ENCODE measurements at places on chromosomes 3 and 15.

- no peak for DNase-seq
These were observed 186.8 kb upstream of the CHRNA7 start for GRCh38 chr15:31843426-31844055.

GRCh38 chr3:118536764-118537163 is 497.9 kb downstream of the IGSF11 start:
- DNase-seq = no peak

DNA sequence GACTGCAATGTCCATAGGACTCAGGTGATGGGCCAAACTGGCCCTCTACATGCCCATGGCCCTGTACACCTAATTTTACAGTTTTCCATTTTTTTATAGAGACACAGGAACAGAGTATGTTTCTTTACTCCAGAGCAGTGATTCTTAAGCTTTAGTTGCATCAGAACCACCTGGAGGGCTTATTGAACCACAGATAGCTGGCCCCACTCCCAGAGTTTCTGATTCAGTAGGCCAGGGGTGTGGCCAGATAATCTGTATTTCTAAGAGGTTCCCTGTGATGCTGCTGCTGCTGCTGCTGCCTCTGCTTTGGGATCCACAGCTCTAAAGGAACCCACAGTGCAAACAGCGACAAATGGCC is 5.1 kb downstream of the RBP1 start:
- DNase-seq = peak; percentile 66

DNA sequence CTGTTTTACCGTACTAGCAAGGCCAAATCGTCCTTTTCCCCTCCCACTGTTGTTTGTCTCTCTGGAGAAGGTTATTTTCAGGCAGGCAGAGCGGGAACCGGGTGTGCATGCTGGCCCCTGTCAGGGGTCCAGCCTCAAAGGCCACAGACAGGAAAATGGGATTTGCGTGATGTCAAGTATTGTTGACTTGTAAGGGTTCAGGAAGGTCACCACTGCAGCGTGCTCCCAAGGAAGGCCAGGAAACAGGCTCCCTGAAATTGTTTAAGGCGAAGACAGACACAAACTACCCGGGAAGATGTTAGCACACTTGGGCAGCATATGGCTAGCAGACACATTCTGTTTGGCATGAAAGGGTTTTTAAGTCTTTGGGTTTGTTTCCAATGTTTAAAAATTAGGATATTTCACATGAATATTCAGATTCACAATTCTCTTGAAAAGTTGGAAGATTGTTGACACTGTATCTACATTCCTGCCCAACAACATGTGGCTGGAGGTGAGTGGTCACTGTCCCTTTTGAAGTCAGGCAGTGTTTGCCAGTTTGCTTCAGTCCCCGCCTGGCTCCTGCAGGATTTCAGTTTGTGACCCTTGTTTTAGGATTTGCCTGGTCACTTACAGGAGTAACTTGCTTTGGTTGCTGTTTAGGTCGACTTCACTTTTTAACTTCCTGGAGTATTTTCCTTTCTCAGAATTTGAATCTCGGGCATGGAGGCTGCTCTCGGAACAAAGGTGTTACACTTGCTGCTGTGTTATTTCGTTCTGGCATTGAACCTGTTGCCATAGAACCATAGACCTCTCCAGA is 90.4 kb downstream of the BDH1 start:
- DNase-seq = no peak

GRCh38 chr15:52509500-52510245 is 19.0 kb downstream of the MYO5A start:
- DNase-seq = no peak

- DNase-seq = no peak
These were observed 340.7 kb downstream of the RAP2B start for GRCh38 chr3:153502682-153503081.

DNA sequence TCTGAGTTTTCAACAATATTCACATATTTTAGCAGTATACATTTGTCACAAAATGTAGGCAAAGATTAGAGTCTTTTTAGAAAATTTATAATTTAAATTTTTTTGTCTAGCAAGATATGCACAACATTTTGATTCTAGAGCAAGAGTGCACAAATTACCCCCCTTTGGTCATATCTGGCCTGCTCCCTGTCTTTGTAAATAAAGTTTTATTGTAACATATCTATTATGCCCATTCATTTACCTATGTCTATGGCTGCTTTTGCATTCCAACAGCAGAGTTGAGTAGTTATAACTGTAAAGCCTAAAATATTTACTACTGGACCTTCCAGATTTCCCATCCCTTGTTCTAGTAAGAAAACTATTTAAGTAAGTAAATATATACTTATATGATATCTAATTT is 430.7 kb downstream of the EDEM1 start:
- no peak for DNase-seq

DNA sequence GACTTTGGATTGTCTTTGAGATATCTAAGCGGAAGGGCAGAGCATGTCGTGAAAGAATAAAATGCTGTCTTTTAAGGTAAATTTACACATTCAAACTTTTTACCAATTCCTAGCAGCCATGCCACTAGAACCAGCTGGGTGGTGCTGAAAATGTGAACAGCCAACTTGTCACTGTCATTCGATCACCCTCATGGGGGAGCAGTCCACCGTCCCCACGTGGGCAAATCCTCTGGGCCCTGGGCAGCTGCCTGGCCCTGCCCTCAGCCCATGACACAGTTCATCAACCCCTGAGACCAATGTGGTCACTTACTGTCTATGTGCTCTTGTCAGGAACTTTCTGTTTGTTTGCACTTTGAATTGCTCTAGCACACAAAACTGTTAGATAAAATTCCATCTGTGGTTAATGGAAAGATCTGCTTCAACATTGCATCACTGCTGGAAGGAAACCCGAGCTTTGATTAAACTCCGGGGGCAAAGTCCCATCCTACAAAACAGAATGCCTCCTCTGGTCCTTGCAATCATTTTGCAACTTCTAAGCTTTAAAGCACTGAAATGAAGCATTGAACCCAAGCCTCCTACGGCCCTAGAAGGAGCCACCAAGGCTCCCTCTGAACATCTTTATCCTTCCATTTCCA is 50.1 kb downstream of the PCSK6 start:
- no peak for DNase-seq

DNA sequence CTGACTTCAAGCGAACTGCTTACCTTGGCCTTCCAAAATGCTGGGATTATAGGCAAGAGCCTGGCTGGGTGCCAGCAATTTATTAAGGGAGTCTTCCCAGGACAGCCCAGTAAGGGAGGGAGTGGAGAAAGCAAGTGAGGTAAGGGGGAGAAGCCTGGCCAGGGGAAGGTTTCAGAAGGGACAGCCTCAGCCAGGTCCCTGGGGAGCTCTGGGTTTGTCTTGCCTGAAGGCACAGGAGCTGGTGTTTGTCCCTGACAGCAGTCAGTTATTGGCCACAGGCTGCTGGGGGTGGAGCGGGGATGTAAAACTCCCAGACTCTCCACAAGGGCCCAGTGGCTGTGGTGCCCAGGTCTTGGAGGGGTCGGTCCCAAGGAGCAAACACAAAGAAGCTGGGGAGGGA is 33.0 kb upstream of the CDCP1 start:
- DNase-seq = peak; percentile 26

DNA sequence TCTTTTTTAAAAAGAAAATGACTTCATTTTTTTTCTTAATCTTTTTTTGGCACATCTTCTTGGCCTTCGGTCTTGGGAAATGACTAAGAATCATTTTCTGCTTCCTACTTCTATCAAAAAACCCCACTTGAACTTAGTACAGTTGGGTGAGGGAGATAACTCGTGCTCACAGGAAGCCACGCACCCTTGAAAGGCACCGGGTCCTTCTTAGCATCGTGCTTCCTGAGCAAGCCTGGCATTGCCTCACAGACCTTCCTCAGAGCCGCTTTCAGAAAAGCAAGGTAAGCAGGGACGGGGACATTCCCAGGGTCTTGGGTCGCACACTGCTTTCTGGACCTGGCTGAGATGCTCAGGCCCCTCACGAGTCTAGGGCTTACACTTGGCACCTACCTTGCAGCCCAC is at the start of gene CCR4:
Gene CCR4, plus strand, starts transcription at position 235 of the 402 bp plus-strand sequence. CDS start 1,779 bp downstream, outside the sequence.
- no peak for DNase-seq

GRCh38 chr3:95567346-95567745 is 1247.0 kb upstream of the EPHA6 start:
- DNase-seq = no peak

DNA sequence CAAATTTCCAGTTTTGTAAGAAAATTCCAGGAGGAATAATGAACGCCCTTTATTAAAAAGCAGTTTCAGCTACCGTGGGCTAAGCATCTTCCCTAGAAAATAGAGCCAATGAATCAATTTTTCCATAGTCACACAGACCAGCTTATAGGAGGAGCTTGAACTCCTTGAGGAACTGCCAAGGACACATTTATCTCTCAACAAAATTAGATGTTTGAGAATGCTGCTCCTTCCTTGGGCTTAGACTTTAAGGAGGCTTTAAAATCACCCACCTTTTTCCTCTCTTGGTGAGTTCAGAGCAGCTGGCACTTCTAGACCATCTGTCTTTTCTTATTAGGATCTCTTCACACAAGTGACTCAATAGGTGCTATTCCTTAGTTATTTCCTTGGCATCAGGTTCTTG is 588.0 kb downstream of the SQOR start:
- DNase-seq = no peak

DNA sequence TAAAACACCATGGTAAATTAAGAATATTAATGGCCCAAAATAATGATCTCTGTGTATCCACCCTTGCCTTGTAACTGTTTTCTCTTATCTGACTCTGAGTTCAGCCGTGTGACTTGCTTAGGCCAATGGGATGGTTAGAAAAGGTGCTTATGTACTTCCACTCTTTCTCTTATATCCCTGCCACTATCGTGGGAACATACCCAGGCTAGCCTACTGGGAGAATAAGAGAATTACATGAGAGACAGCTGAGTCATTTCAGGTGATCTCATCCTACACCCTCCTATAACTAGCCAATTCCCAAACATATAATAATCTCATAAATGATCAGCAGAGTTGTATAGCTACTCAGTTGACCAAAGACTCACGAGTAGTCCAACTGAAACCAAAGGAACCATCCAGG is 98.3 kb upstream of the ABI3BP start:
- no peak for DNase-seq

DNA sequence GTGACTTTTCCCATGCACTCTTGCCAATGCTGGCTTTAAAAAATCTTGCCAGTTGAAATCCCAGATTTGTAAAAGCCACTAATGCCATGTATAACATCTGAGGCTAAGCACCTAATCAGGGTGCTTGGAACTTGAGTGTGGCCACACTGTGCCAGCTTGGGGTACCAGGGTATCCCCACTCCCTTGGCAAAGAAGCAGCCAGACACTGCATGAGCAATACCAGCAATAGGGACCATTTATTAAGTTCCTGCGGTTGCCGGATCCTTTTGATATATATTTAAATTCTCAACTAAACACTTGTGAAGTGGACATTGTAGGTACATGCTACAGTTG is 2.2 kb upstream of the RHCG start:
- DNase-seq = no peak

DNA sequence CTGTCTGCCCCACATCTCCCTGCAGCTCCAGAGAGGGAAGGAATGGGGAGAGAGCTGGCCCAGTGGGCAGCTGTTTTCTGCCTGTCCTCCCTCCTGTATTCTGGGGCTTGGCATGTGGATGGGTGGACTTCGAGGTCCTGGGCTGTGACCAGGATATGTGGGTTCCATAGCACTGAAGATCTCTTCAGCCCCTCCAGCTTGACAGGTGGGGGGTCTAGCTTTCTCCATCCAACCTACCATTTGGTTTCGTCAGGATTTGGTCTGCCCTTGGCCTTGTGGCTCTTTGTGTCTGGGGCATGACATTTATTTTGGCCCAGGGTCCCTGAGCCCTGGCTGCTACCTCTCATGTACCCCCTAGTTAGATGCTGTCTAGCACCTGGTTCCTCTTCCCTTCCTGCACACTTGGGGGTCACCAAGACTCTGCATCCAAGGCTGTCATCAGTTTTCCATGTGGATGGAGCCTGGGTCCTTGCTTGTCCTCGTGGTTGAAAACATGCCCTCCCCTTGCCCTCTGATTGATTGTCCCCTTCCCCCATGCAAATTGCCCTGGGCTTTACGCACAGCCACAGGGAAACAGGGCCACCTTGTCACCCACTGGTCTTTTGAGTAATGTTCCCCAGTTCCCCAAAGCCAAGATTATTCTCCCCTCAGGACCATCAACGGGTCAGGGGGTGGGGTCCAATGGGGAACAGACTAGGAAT is 3.2 kb downstream of the EPHB3 start:
- no peak for DNase-seq

DNA sequence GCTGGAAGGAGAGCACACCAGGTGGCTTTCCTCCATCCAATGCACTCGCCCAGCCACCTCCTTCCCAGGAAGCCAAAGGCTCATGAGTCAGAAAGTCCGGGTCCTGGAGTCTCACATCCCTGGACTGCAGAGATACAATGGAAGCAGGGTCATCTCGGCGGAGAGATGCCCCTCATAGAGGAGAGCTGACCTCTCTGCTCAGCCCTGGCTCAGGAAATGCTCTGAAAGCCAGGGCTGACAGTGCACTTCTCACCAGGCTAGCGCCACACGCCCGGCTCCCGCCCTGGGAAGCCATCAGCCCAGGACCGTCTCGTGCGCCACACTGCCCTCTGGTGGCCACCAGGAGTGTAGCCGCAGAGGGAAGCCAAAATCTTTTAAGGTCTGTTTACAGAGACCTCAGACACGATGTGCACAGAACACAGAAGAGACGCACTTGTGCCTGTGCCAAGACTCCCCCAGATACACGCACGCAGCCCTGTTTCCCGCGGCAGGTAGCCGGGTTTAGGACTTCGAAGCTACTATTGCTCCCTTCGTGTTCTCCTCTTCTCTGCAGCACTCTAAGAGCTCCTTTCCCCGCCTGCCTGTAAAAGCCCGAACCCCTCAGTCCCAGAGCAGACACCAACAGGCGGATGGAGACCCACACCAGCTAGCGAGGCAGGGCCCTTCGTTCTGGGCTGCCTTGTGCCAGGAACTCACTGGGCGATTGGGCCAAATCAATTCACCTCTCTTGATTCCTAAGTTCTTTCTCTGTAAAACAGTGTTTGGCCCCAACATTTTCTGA is 9.7 kb downstream of the NTRK3 start:
- DNase-seq = peak; percentile 72
